Aorta (tissue), 5 donors: ENCODE measurements at places on chromosomes 1 and 21. TPM values are rescaled to one million over a fixed set of nuclear protein-coding genes. Genes with fewer than 3 reads are reported as not detected.

DNA sequence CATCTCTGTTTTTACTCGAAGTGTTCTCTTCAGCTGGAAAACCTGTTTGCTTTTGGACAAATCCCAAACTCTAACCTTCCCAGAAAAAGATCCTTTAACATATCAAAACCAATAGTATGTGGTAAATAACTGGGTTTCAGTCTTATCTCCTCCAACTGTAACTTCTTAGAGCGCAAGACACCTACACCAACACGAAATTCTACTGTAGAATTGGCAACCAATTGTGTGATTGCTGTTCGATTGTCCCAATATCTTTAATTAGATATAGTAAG, 5.8 kb upstream of the MPZL1 start:
- no peak for DNase-seq

- DNase-seq, result no peak
Observed at GRCh38 chr21:42601656-42602055, 51.8 kb upstream of the PDE9A start.

GRCh38 chr1:173821680-173822079, 2.8 kb upstream of the DARS2 start:
- DNase-seq, result no peak

- no peak for DNase-seq
Observed at GRCh38 chr1:14080653-14081052, 380.7 kb downstream of the PRDM2 start.

GRCh38 chr1:247535402-247535801, 838 bp downstream of the OR2C3 start:
- DNase-seq, result no peak

- DNase-seq, result no peak
Observed at GRCh38 chr1:226017070-226017469, 17.9 kb upstream of the SDE2 start.

The MPL gene
- total RNA-seq, result 0.52 TPM

The SETDB1 gene
- 56.2 TPM for total RNA-seq

- no peak for DNase-seq
Observed at GRCh38 chr1:96882096-96882495, 160.5 kb downstream of the PTBP2 start.

The RNASEL gene
- total RNA-seq, result 13.9 TPM

GRCh38 chr1:25476186-25477097, 45.7 kb downstream of the MACO1 start:
- DNase-seq, result no peak

DNA sequence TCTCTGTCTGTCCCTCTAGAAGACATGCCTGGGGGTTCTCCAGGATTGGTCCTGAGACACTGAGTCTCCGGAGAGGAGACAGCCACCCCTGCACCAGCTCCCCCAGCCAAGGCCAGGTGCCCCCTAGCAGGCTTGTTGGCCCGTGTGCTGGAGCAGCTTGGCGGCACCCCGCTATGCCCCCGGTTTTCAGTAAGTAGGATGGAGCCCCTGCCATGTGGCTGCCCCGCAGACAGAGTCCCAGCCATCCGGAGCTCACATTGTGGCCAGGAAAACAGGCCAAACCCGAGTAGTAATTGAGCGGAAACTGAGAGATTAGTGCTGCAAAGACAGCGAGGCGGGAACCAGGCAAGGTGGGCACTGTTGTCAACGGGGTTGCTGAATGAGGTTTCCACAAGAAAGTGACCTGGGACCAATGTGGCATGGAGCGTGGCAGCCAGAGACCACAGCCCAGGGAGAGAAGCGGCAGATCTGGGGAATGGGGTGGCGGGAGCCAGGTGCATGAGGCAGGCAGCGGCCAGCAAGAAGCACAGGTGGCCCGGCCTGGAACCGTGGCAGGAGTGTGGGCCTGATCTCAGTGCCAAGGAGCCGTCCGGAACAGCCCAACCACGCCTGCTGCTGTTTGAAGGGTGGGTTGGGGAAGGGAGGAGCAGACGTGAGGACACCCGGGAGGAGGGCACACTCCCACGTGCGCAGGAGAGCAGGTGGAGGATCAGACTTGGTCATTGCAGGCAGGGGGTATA, 137.4 kb upstream of the VAMP3 start:
- no peak for DNase-seq

DNA sequence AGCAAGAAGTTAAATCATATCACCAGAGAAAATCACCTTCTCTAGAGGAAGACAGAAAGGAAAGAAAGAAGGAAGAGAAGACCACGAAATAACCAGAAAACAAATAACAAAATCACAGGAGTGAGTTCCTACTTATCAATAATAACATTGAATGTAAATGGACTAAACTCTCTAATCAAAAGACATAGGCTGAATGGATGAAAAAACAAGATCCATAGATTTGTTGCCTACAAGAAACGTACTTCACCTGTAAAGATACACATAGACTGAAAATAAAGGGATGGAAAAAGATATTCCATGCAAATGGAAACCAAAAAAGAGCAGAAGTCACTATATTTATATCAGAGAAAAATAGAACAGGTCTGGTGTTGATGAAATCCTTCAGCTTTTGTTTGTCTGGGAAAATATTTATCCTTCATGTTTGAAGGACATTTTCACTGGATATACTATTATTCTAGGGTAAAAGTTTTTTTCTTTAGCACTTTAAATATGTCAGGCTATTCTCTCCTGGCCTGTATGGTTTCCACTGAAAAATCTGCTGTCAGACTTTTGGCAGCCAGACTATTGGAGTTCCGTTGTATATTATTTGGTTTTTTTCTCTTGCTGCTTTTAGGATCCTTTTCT, 202.5 kb upstream of the DUSP10 start:
- DNase-seq, result no peak

- no peak for DNase-seq
Observed at GRCh38 chr1:219371471-219371870, 197.8 kb downstream of the LYPLAL1 start.

GRCh38 chr1:41611068-41611931, 126.8 kb upstream of the EDN2 start:
- no peak for DNase-seq

GRCh38 chr1:96370757-96371156, 350.8 kb upstream of the PTBP2 start:
- DNase-seq, result no peak

DNA sequence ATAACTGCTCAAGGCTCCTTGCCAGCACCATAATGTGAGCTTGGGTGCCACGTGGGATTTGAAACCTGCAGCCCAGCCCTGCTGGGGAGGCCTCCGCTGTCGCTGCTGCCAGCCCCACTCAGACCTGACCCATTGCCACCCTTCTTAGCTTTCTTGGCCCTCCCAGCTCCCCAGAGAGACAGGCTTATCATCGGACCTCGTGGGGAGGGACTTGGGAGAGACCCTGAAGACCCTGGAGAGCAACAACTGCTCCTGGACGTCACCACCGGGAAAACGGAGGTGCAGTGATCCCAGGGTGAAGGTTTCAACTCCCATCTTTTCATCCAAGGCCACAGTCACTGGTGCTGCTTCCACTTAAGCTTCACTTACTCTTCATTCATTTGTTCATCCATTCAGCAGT, 596.1 kb downstream of the PTPRU start:
- DNase-seq, result no peak

The A3GALT2 gene
- 0.36 TPM for total RNA-seq
